Central memory CD4-positive, alpha-beta T cell (primary cell): ENCODE measurements at places on chromosomes 4 and X.

DNA sequence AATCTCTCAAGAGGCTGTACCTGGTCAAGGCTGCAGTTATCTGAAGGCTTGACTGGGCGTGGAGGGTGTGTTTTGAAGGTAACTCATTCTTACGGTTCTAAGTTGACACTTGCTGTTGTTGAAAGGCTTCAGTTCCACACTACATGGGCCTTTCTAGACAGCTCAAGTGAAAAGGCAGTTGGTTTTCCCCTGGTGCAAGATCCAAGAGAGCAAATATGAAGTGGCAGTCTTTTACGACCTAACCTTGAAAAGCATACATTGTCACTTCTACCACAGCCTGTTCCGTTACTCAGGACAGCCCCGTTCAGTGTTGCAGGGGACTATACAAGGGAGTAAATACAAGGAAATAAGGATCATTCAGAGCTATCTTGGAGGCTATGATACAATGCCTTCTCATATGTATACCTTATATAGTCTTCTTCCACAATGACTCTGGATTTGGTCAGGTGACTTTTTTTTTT lies 46.2 kb downstream of the PDS5A start:
- no peak for DNase-seq

DNA sequence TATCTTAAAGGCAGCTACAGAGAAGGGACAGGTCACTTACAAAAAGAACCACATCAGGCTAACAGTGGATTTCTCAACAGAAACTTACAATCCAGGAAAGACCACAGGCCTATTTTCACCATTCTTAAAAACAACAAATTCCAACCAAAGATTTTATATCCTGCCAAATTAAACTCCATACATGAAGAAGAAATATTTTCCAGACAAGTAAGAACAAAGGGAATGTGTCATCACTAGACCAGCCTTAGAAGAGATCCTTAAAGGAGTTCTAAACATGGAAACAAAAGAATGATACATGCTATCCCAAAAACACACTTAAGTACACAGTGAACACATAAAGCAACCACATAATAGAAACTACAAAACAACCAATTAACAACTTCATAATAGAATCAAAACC lies 105.6 kb downstream of the ANXA10 start:
- no peak for DNase-seq

DNA sequence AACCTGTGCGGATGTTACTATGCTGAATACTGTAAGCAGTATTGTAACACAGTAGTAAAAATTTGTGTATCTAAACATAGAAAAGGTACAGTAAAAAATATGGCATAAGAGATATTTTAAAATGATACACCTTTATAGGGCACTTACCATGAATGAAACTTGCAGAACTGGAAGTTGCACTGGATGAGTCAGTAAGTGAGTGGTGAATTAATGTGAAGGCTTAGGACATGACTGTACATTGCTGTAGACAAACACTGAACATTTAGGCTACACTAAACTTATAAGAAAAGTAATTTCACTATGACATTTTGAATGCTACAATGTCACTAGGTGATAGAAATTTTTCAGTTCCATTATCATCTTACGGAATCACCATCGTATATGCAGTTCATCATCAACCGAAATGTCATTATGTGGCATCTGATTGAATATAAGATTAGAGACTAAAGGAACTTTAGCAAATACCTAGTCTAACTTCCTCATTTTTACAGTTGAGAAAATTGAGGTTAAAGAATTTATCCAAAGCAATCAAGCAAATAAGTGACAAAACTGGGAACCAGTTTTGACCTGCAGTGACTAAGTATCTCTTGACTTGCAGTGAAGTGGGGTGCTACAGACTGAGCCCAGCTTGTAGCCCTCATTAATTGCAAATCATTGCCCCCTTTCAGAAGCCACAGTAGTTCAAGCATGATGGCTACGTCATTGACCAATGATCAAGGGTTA lies 55.3 kb downstream of the EGF start:
- DNase-seq = no peak

GRCh38 chrX:49184294-49185281 lies 1.6 kb downstream of the PRICKLE3 start:
- no peak for DNase-seq

- no peak for DNase-seq
These were observed 30.3 kb upstream of the C4orf50 start for GRCh38 chr4:6048537-6048936.

- peak; percentile 36 for DNase-seq
These were observed at the start of gene GAB3 for GRCh38 chrX:154750301-154751202. TSS of gene GAB3 (minus strand) at chrX:154751077. CDS start at chrX:154751025, 52 bp downstream.

GRCh38 chrX:46597771-46598170 lies 24.2 kb downstream of the CHST7 start:
- no peak for DNase-seq

DNA sequence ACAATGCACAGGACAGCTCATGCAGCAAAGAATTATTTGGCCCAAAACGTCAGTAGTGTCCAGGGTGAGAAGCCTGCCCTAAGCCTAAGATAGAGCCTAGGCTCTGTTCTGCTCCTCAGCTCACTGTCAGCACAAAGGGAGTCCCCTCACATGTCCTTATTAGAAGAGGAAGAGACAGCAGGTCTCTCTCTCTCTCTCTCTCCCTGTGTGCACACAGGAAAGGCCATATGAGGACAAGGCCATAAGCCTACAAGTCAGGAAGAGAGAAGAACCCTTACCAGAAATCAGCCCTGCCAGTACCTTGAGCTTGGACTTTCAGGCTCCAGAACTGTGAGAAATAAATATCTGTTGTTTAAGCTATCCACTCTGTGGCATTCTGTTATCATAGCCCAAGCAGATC lies 20.4 kb downstream of the FAM184B start:
- DNase-seq = no peak

DNA sequence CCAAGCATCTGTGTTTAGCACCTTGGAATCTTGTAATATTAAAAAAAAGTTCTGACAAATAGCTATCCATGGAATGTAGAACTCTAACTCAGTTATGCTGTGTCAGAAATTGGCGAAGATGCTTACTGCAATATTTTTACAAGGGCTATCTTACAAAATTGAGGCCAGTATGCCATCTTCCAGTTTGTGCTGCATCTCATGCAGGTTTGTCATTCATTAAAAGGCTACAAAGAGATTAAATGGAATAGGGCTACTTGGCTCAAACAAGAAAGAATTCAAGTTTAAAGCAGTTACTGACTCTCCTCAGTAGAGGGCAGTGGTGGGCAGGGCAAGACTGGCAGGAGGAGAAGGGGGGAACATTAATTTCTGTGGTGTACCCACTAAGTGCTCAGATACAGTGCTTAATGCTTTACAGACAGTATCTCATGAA lies 66.5 kb downstream of the SHROOM4 start:
- no peak for DNase-seq

GRCh38 chr4:147794314-147794680 lies 62.4 kb downstream of the ARHGAP10 start:
- no peak for DNase-seq

GRCh38 chrX:21723084-21723483 lies 34.8 kb downstream of the SMPX start:
- no peak for DNase-seq

DNA sequence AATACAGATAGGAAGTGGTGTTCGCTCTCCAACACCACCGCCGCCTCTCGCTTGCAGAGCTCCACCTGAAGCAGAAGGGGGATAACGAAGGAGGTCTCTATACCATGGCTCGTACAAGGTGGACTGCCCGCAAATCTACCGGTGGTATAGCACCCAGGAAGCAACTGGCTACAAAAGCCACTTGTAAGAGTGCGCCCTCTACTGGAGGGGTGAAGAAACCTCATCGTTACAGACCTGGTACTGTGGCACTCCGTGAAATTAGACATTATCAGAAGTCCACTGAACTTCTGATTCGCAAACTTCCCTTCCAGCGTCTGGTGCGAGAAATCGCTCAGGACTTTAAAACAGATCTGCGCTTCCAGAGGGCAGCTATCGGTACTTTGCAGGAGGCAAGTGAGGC lies 5.2 kb upstream of the BMP15 start:
- DNase-seq = no peak

GRCh38 chr4:86564795-86565194 lies 29.3 kb upstream of the PTPN13 start:
- DNase-seq = no peak

DNA sequence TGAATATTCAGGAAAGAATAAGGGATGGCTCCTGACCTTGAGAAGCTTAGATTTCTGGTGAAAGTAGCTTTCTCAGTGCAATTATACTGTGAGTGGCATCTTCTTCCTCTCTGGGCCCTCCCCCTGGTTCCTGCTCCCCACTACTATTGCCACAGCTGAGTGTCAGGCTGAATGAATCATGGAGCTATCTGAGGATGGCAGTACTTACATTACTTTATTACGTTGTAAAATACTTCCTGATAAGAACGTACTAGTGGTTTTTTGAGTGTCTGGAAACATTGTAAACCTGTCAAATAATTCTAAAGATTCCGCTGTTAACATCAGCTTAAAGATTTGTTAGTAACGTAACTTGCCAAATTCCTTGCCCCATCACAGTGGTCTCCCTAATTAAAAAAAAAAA lies 36.2 kb downstream of the ARHGAP10 start:
- no peak for DNase-seq

DNA sequence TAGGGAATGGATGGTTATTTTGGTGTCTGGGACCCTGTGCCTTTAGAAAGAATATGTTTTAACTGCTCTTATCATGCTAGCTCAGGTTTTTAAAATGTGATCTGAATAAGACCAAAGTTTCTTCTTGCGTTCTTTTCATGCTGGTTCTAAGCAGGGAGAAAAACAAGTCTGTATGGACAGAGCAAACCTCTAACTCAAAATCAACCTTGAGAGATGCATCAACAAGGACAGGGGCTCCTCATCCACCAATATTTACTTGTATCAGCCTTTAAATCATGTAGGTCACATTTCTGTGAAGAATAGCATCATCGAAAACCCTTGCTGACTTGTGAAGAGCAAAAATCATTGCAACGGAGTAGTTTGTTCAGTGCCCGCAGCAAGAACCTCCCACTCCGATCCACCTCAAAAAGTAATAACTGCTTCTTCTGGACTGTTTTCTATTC lies 1.2 kb downstream of the ATP10D start:
- DNase-seq = no peak

DNA sequence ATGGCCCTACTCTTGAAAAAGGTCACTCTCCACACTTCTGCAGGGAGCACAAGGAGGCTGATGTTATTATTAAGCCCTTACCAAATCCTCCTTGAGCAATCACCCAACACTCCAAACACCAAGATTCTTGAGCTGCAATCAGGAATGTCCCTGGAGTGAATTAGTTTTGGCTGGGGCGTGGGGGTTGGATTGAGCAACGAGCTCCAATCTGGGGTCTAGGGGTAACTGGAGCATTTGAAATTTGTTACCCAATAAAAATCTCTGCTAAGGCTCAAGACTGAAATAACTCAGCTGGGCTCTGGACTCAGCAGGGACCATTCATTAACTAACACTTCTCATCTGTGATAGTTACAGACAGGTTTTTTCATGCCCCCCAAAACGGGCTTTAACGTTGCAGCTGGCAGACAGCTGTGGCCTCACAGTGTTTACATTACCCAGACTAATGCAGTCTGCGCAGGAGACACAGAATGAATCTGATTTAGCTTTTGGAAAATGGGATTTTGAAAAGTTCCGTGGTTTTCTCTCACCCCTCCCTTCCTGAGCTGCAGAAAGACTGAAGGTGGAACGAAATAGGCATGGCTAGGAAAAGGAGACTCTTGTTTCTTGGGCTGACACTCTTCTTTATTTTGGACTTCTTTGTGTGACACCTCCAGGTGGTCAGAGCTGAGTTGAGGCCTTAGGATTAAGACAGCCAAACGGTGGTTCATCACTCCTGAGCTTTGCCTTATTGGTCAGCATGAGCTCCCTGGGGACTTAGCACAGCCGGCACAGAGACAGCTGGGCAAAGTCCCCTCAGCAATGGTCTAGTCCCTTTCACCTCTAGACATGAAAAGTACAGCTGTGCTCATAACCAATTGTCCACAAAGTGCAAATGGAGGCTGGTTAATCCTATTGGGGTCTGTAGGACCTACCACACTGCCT lies 26.6 kb downstream of the PLAC1 start:
- no peak for DNase-seq

DNA sequence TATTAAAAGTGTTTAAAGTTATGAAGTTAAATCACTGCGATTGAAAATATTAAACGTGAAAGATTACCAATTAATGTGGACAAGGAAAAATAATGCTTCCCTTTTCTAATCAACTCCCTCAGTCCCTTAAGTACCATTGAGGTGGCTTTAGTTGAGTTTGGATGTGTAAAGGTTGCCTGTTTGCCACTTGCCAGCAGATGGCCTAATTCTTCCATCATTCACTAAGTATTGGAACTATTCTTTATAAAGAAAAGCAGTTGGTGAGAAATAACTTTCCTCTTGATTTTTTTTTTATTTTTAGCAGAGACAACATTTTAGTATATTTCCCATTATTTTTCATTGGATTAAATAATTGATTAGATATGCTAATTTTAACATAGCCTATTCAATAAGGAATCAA lies 295.9 kb upstream of the TACR3 start:
- no peak for DNase-seq

DNA sequence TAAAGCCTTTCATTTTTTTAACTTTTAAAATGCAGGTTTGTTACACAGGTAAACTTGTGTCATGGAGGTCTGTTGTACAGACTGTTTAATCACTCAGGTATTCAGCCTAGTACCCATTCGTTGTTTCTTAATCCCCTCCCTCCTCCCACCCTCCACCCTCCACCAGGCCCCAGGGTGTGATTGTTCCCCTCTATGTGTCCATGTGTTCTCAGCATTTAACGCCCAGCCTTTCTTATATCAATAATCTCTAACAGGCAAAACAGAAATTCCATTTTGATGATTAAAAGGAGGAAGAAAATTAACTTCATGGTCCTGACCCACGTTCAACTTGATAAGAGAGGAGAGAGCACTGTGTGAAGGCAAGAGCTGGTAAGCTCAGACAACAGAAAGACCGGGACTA lies 75.1 kb downstream of the TSPAN5 start:
- DNase-seq = no peak

DNA sequence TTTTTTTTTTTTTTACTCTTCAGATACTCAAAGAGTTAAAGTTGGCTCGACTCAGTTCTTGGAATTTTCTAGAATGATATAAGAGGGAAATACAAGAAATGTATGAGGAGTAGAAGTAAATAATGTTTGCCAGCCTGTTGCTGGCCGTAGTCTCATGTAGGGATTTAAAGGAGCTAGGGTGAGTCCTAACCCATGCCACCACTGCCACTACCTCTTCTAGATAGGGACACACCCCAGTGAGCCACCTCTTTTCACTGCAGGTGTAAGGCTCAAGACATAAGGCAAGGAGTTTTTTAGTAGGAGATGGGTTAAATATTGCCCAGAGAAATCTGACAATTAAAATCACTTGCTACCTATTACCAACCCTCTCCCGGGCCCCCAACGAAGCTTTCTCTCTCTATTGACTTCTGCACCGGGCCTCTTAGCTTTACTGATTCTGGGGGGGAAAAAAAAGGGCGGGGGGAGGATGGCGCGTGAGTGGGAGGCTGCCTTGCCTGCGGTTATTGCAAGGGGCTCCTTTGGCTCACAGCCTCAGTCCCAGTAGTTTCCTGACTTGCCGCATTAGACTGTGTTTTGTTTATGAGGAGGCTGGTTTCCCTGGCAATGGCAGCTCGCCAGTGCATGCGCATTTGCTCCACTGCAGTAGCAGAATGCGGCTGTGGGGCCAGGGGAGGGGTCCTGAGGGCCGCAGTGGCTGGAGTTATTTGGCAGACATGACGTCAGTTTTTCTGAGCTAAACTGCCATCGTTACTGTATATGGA lies 3.0 kb downstream of the LINC00632 start:
- DNase-seq = peak; percentile 19

- no peak for DNase-seq
These were observed 77.6 kb upstream of the SORBS2 start for GRCh38 chr4:185889585-185889984.

- no peak for DNase-seq
These were observed 92.0 kb downstream of the FNIP2 start for GRCh38 chr4:158860856-158861255.
